Hepatic stellate cell (primary cell): ENCODE measurements at places on chromosomes 13 and 19.

DNA sequence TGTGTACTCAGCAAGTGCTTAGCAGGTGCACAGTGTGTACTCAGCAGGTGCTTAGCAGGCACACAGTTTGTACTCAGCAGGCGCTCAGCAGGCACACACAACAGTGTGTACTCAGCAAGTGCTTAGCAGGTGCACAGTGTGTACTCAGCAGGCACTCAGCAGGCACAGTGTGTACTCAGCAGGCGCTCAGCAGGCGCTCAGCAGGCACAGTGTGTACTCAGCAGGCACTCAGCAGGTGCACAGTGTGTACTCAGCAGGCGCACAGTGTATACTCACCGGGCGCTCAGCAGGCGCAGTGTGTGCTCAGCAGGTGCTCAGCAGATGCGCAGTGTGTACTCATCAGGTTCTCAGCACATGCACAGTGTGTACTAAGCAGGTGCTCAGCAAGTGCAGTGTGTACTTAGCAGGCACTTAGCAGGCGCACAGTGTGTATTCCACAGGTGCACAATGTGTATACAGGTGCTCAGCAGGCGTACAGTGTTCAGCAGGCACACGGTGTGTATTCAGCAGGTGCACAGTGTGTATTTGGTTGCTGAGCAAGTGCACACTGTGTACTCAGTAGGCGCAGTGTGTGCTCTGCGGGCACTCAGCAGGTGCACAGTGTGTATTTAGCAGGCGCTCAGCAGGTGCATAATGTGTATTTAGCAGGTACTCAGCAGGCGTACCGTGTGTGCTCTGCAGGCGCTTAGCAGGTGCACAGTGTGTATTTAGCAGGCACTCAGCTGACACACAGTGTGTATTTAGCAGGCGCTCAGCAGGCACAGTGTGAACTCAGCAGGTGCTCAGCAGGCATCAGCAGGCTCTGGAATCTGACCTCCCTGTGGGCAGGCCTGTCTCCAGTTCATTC lies 15.1 kb downstream of the CRTC1 start:
- DNase-seq: no peak

- DNase-seq: no peak
Observed at GRCh38 chr13:39952249-39953233, 297.1 kb downstream of the COG6 start.

GRCh38 chr19:1264801-1265614 lies 4.1 kb upstream of the CIRBP start:
- DNase-seq: peak; percentile 94

- no peak for DNase-seq
Observed at GRCh38 chr19:5062195-5062594, 93.3 kb downstream of the KDM4B start.

GRCh38 chr13:107216046-107216755 lies 648.3 kb upstream of the ARGLU1 start:
- DNase-seq: no peak

DNA sequence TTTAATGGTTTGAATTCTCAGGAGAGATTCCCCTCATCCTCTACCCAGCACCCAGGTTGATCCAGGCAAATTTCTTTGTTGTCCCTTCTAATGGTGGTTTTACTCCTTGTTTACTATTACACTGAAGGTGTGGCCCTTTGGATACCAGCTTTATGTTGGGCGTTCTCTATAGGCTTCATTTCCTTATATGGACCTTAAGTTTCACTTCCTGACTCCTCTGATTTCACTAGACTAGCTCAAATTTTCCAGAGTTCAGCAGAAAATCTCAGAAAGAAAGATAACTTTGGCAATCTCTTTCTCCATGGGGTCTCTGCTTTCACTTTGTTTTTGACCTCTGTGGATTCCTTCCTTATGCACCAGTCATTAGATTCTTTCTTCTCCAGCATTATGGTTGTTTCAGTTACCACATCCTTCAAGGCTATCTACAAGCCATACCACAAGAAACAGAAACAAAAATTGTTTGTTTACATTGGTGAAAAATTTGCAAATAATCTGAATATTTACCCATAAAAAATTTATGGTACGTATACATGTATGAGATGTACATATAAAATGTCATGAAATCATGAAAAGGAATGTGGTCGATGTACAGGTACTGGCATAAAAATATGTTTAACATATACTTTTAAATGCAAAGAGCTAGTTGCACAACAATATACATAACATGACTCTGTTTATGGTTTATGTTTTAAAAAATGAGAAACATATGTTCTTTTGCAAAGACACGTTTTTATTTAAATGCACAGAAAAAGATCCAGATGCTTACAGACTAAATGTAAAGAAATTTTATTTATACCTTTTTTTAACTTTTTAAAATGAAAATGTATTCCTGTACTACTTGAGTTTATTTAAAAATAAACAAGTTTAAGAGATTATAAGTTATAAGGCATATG lies 212.6 kb downstream of the LACC1 start:
- no peak for DNase-seq
